ENCODE measurements at places on chromosomes 11 and 22.
A peak's percentile ranks its signal among the peaks of the same experiment; 100 is the strongest.

DNA sequence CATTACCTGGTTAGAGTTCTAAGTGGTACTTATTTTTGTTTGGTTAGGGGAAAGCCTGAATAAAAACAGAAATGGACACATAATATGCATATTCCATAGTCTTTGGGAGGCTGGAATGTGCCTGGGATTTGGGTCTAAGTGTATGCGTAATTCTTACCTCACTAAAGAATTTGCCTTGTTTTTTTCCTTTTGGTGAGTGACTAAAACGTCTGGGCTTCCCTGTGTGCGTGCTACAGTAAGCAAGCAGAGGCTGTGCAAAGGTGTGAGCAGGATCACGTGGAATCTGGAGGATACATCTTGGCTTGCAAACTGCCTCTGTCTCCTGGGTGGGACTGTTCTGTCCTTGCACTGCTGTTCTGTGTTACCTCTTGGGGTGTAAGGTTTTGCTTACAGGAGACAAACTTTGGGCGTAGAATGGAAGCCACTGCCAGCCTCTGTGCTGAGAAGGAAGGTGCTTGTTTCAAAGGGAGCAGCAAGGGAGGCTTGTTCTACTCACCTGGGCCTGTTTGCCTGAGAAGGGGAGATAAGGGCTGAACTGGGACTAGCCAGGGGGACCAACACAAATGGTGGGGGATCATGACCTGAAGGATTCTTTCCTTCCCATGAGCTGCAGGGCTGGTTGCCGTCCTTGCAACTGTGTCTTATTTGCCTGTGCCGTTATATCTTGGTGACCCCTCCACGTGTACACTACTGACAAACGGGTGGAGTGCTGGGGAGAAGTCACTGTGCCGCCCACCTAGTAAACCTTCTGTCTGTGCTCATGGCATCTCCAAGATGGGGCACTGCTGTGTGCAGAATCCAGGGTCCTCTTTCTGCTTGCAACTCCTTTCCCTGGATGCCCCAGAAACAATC, 4.5 kb downstream of the NEAT1 start:
- DNase-seq: no peak

DNA sequence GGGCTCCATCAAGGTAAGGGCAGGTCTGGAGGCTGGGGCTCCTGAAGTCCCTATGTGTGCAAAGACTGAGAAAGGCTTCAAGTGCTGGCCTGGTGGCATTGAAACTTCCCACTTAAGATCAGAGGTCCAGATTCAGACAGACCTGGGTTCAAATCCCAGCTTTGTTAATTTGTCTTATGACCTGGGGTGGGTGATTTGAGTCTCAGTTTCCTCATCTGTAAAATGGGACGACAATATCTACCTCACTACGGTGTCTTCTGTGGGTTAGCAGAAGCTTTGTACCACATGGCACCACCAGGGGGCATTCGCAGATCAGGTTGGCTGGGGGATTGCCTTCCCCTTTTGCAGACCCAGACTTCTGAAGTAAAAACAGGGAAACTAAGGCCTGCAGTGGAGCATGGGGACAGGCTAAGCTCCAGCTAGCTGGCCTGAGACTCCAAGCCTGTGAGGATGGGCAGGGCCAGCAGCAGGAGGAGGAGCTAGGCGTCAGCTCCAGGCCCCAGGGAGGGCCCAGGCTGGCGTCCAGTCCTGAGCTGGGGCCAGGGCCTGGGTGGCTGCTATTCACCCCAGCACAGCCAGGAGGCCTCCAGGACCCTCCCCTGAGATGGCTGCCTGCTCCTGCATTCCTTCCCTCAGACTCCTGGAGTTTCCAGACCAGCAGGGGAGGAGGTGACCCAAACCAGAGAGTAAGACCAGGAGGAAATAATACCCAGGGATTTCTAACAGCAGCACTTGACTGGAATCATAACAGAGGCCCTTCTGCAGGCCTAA, 1.5 kb downstream of the CASTOR1 start:
- peak; percentile 74 for DNase-seq

DNA sequence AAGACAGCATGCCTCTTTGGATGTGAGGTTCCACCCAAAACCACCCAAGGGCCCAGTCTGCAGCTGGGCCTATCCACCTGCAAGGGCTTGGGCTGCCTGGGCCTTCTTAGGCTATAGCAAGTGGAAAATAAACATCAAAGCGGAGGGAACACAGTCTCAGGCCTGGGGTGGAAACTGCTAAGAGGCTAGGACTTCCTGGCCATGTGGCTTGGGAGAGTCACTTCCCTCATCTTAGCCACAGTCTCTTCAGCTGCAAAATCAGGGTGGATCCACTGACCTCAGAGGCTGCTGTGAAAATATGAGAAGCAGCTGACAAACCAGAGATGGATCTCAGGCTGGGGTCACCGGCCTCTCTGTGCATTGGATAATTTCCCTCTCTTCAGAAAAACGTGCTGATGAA, 30.6 kb upstream of the TFIP11 start:
- no peak for DNase-seq

- no peak for DNase-seq
Observed at GRCh38 chr11:2645779-2646118, 54.0 kb downstream of the KCNQ1OT1 start.

- DNase-seq: no peak
Observed at GRCh38 chr11:35168671-35169070, 29.7 kb downstream of the CD44 start.

Measured in HTR-8/SVneo (cell line).